Adipose tissue (tissue), 3 donors: ENCODE measurements at places on chromosomes 3 and 15. TPM values are rescaled to one million over a fixed set of nuclear protein-coding genes. Genes with fewer than 3 reads are reported as not detected.

The CLDN11 gene
- polyA plus RNA-seq = 16.4 TPM

The TRMT10C gene
- polyA plus RNA-seq = 7.6 TPM

The ANKRD63 gene
- not detected for polyA plus RNA-seq

The OR4M2 gene
- not detected for polyA plus RNA-seq

The HRG gene
- not detected for polyA plus RNA-seq

The GPR27 gene
- polyA plus RNA-seq = 3.9 TPM

The SCG5 gene
- polyA plus RNA-seq = 59.5 TPM

The PLOD2 gene
- 13.9 TPM for polyA plus RNA-seq

The SH2D7 gene
- polyA plus RNA-seq = 0.02 TPM

The GRAMD1C gene
- 8.7 TPM for polyA plus RNA-seq

The ARHGEF26 gene
- 7.1 TPM for polyA plus RNA-seq

The LSG1 gene
- 10.9 TPM for polyA plus RNA-seq

The STAC gene
- 1.3 TPM for polyA plus RNA-seq

The ECE2 gene
- polyA plus RNA-seq = not detected

The CGNL1 gene
- polyA plus RNA-seq = 2.2 TPM

The ITPKA gene
- polyA plus RNA-seq = 2.3 TPM

The AMT gene
- polyA plus RNA-seq = 14.6 TPM

The TMCC1 gene
- polyA plus RNA-seq = 9.2 TPM

The IQCF5 gene
- polyA plus RNA-seq = not detected

The FOXL2 gene
- polyA plus RNA-seq = not detected

The MAP1A gene
- 1.00 TPM for polyA plus RNA-seq

The SAMMSON gene
- polyA plus RNA-seq = not detected

The CHRNA5 gene
- 1.3 TPM for polyA plus RNA-seq

The TAGLN3 gene
- polyA plus RNA-seq = 0.06 TPM

The RLBP1 gene
- not detected for polyA plus RNA-seq

The PLSCR4 gene
- 37.8 TPM for polyA plus RNA-seq

The DPPA4 gene
- not detected for polyA plus RNA-seq

The RTP1 gene
- polyA plus RNA-seq = not detected

The FETUB gene
- not detected for polyA plus RNA-seq

The SI gene
- polyA plus RNA-seq = 0.05 TPM

The PARP16 gene
- 5.6 TPM for polyA plus RNA-seq

The ABI3BP gene
- 16.1 TPM for polyA plus RNA-seq

The HHLA2 gene
- polyA plus RNA-seq = 0.08 TPM

The PSMA4 gene
- 243 TPM for polyA plus RNA-seq

The SHC4 gene
- 0.15 TPM for polyA plus RNA-seq

The GPR62 gene
- polyA plus RNA-seq = not detected

The TOP2B gene
- 34.5 TPM for polyA plus RNA-seq

The ATP10A gene
- polyA plus RNA-seq = 2.4 TPM

The CFAP161 gene
- polyA plus RNA-seq = 0.03 TPM

The CACNA1D gene
- 2.1 TPM for polyA plus RNA-seq

The PLCL2 gene
- 3.3 TPM for polyA plus RNA-seq

The SPSB4 gene
- 12.4 TPM for polyA plus RNA-seq

The SNTN gene
- 0.06 TPM for polyA plus RNA-seq

The ZNF80 gene
- 0.09 TPM for polyA plus RNA-seq

The GASK1A gene
- polyA plus RNA-seq = 7.8 TPM

The IL17RE gene
- polyA plus RNA-seq = 6.7 TPM

The ARPIN gene
- 24.0 TPM for polyA plus RNA-seq

The COL8A1 gene
- polyA plus RNA-seq = 12.7 TPM

The MME gene
- polyA plus RNA-seq = 16.0 TPM

The TFDP2 gene
- 22.6 TPM for polyA plus RNA-seq

The BNC1 gene
- polyA plus RNA-seq = 0.05 TPM

The SLITRK3 gene
- polyA plus RNA-seq = 0.08 TPM

The DNAJC17 gene
- 41.5 TPM for polyA plus RNA-seq

The MCCC1 gene
- polyA plus RNA-seq = 59.4 TPM

The BLM gene
- 5.2 TPM for polyA plus RNA-seq

The NPAP1 gene
- polyA plus RNA-seq = not detected
